ENCODE measurements at places on chromosomes 13 and 19.
A peak's percentile ranks its signal among the peaks of the same experiment; 100 is the strongest.

GRCh38 chr13:112064222-112064621 lies 2.7 kb upstream of the SOX1 start:
- DNase-seq, result no peak

GRCh38 chr19:38812841-38813320 lies at the start of gene LGALS4:
LGALS4 (minus strand) TSS chr19:38812945; CDS start chr19:38812886, 59 bp downstream.
- no peak for DNase-seq

- DNase-seq, result no peak
Measured at GRCh38 chr19:35063940-35064818, 22.7 kb downstream of the HPN start.

DNA sequence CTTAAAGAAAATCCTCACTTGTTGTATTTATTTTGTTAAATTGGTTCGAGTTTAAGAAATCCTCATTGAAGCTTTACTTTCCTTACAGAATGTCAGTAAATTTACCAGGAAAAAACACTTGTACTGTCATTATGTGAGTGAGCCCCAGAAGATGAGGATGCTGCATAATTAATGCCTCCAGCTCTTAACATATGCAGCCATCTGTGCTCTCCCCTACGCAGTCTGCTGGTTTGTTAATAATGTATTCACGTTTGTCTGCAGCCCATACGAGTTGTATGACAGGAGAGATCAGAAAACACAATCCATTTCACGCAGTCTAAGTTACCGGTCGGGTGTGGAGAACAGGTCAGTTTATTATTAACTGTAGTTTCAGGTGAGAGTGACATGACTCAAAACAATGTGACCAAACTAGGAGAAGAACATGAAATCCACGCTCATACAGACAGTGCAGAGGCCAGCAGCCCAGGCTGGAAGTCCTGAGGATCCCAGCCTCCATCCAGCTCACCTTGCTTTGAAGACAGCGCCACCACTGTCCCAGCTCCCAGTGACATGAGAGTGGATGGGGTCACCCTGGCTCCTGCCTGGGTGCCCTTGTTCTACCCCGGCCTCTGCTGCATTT lies 19.8 kb upstream of the ATP11A start:
- peak; percentile 89 for DNase-seq

DNA sequence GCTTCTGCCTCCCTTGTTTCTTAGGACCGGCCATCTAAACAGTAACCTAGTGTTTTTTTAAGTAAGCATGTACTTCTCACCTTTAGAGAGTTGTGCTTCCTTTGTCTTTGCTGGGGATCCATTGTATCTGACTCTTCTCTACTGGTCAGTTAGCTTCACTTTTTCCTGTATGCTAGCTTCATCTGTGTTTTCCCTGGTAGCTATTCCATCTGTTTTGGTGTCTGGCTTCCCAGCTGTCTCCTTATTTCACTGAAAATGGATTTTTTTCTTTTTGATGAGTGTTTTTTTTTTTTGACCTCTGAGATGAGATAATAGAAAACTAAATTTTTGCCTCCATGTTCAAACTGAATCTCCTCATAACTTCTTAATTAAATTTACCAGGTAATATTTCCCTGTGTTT lies 637.0 kb upstream of the SLC10A2 start:
- peak; percentile 9 for DNase-seq

All from NCI-H1694 (cell line).